ENCODE measurements at places on chromosomes 1 and 21.

DNA sequence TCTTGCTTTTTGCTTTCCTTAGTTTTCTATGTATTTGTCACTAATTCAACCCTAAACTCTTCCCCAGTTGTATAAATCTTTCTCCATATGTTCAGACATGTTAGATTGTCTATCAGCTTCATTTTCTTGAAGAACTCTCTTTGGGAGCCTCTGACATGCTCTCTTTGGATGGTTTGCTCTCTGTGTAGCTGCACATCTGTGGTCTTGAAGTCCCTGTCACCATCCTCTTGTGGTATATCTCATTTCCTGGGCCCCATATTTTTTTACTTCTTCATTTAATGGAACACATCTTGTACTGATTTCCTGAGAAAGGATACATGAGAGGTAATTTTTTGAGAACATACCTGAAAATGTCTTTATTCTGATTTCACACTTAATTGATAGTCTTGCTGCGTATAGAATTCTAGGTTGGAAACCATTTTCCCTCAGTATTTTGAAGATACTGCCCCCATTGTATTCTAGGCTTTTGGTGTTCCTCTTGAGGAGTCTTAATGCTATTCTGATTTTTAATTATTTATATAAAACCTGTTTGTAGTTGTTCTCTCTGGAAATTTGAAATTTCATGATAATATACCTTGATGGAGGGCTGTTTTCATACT is 72.6 kb downstream of the ST3GAL3 start:
- DNase-seq = no peak

DNA sequence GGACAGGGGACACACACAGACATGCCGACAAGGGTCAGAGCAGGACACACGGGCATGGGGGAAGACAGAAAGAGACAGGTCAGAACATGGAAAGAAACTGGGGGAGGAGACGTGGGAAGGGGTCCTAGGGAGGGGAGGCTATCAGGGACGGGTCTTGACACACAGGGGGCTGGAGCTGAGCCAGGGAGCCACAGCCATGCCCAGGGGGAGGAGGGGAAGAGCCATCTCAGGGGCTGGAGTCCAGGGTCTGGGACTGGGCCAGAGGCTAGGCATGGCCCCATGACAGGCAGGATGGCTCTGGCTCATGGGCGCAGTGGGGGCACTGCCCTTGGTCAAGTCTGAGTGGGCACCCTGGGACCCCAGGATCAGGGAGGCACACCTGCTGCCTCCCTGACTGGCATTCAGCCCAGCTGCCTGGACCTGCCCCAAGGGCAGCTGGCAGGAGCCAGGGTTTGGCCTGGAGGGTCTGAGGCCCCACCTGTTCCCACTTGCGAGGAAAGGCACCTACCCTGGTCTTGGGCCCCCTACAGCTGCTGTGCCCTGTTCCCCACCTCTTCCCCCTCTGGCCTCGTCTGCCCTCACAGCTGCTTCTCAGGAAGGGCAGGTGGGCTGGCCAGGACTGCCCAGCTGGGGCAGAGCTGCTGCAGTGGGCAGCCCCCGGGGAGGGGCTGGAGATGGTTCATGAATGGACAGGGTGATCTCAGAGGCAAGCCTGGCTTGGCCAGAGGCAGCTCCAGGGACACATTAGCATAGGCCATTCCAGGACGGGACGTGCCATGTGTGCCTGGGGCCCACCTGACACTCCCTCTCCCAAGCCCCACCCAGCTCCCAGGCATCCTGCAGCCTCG is 42.9 kb downstream of the HSPG2 start:
- no peak for DNase-seq

DNA sequence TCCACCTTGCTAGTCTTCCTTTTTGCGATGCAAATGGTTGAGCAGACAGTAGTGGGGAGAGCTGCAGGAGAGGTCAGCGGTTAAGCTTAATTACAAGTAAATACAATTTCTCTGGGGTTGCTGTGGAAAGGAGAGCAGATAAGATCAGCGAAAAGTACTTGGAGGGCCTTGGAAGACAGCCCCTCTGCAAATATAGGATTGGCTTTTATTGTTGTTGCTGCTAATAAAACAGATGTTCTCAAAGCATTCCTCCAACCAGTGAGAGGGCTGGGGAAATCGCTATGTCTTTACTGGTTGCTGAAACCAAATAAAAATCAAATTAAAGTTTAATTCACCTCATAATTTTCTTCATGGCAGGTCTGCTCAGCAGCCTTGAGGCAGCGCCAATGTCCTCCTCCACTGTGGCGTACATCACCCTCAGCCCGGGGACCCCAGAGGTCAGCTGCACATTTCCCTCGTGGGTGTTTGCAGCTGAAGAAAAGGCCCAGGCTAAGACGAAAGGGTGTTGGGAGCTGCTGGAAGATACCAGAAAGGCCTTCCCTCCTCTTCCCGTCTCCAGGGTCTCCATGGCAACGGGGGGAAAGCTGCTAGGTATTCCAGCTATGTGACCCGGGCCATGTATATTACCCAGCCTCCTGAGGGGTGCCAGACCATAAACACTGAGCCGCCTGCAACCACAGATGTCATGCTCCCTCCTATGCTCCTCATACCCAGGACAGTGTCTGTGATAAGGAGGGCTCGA is 54.6 kb upstream of the POU2F1 start:
- DNase-seq = peak; percentile 76

DNA sequence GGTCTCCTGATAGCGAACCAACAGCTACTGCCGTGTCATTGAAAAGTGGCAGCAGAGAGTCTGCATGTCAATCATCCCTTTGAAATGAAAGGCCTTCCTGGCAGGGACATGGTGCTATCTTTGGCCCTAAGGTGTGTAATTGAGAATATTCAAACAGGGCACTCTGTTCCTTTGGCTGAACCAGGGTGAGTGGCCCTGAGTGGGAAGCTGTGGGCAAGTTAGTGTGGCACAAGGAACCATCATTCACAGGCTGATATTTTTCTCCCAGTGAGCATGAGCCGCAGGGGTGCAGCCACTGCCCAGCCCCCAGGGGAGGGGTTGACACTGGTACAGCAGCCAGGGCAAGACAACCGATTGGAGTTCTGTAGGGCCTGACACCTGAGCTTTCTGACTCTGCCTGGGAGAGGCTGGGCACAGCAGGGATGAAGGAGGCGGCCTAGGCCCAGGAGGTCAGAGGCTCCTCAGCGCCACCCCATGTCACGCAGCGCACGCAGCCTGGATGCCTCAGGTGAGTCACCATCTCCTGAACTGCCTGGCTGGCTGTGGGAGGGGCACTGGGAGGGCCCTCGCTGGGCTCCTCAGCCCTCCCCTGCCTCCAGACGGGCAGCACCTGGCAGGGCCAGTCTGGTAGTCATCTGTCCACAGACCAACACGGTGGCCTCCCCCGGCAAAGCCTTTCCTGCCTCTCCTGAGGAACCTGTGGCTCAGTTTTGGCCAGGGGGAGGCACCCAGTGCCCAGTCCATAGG is 13.2 kb downstream of the QSOX1 start:
- DNase-seq = no peak

- DNase-seq = no peak
These were observed 468.2 kb downstream of the NUF2 start for GRCh38 chr1:163789911-163790310.

GRCh38 chr1:89098857-89099256 is 27.1 kb downstream of the GBP2 start:
- DNase-seq = no peak

- no peak for DNase-seq
These were observed 44.6 kb downstream of the SLX9 start for GRCh38 chr21:44984428-44984791.

DNA sequence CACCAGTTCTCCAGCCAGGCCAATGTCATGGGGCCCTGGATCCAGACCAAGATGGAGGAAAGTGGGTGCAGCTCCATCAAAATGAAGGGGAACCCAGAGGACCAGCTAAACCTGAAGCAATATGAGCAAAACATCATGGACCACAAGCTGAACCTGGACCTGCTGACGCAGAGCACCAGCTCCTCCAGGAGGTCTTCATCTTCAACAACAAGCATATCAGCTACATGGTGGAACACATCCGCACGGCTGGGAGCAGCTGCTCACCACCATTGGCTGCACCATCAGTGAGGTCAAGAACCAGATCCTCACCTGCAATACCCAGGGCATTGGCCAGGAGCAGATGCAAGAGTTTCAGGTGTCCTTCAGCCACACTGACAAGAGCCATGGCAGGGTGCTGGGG is 13.7 kb upstream of the EPHA10 start:
- DNase-seq = no peak
